ENCODE measurements at places on chromosomes 1 and 21.

GRCh38 chr1:47444562-47445465 lies 7.0 kb downstream of the FOXD2 start:
- DNase-seq = no peak

GRCh38 chr1:1073743-1074587 lies at the start of gene RNF223:
Gene RNF223, minus strand, starts transcription at chr1:1074306. Its CDS starts 1,740 bp downstream, at chr1:1072566.
- DNase-seq = no peak

DNA sequence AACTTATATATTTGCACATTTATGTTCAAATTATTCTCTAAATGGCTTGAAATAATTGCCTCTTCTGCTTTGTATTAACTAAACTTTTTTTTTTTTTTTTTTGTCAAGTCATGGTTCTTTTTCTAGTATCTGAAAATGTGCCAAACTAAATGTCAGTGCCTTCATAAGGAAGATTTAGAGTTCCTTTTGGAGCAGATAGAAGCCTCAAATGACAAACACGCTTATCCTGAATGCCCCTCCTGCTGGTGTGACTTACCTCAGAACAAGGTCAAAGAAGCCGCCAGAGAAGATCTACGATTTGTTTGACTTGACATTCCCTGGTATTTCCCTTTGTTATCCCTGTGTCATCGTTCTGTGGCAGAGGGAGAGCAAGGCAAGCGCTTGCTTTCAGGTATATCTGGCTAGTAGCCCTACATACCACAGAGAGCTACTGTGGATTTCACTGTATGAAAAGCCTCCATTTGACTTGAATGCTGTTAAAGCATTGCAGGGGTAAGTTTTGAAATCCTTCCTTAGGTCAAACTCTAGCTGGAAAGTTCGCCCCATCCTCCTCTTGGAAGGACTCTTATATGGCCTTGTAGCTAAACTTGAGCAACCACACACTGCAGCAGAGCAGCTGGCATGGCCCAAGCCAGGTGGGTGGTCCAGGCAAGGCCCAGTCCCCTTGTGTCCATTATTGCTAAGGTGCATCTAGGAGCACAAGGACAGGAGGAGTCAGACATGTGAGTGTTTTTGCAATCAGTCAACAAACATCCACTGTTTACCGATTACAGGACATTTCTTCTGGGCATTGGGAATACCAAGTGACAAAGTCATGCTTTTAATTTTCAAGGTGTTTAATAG lies 285.4 kb upstream of the USP25 start:
- DNase-seq = no peak

DNA sequence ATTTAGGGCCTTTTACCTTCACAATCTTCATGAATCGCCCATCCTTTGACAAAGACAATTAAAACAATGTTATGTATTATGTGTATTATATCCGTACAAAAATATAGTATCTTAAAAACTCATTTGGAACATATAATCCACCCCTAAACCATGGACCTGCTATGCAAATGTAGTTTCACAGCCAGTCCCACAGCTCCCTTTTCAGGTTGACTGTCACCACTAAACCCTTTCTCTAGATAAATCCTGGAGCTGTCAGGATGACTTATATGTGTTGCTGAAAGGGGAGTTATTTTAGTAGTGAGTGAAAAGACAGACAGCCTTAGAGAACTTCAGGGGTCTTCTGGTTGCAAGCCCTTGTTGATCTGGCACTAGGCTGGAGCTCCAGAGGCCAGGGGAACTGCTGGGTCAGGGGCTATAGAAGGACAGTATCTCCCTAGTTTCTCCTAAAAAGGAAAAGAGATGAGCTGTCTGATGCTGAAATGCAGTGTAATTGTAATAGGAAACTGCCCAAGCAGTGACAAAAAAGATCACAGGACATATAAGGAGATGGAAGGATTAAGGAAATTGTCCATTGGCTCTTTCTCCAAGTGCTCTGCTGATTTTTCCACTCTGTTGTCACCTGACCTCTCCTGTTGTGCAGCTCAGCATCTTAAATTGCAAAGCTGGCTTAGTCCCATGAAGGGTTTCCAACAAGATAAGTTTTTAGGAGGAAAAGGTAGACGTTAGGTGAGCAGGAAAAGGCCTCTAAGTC lies 127.7 kb downstream of the S1PR1 start:
- no peak for DNase-seq

DNA sequence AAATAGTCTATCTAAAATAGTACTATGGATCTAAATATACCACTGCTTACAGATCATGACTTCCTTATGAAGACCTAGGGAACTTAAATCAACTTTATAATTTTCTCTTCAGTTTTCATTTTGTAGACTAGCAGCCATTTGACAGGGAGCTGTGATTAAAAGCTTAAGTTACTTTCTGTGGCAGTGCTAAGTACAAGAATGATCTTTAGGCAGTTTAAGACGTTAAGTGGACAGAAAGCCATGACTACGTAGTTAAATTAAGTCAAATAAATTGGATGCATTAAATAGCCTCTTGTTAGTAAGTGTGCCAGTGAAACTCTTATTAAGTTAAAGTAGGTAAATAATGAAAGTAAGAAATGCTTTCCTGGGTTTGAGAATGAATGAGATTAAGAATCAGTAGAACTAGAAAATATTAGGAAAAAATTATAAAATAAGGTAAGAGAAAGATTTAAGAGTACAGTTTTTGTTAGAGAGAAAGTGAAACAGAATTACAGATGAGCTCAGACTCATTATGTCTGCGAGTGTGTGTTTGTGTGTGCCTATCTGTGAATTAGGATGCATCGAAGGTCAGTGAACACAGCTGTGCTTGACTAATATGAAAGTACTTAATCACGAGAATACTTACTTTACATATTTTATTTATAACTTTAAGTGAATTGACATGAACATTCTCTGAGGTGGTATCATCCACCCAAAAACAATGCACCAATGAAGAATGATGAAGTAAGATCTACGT lies 336.9 kb downstream of the KCNT2 start:
- no peak for DNase-seq

- no peak for DNase-seq
These were observed 115.9 kb upstream of the SYT6 start for GRCh38 chr1:114269539-114269938.

- DNase-seq = no peak
These were observed 10.4 kb downstream of the DLGAP3 start for GRCh38 chr1:34918977-34919561.

DNA sequence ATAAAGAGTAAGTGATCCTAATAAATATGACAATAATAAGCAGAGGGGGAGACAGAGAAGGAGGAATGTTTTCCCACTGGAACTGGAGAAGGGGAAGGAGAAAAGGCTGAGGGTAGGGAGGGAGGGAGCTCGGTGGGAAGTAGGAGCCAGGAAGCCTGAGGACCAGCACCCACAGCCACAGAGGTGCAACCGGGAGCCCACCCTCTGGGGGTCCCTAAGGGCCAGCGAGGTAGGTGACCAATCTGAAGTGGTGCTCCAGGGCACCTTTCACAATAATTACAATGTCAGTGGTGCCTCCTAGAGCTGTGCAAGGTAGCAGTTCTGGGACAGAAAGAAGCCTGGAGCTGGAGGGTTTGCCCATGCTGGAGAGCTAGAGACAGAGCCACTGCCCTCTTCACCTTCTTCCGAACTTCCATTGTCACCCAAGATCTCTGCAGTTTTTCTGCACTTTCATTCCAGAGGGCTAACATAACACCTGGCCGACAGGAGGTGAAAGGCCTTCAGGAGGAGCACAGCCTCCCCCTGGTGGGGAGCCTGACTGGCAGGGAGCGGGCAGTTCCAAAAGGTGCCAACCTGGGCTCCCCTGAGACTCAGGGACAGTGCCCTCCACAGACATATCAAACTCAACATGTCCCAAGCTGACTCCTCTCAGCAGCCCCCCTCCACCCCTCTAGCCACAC lies 4.1 kb upstream of the AHCYL1 start:
- DNase-seq = no peak

DNA sequence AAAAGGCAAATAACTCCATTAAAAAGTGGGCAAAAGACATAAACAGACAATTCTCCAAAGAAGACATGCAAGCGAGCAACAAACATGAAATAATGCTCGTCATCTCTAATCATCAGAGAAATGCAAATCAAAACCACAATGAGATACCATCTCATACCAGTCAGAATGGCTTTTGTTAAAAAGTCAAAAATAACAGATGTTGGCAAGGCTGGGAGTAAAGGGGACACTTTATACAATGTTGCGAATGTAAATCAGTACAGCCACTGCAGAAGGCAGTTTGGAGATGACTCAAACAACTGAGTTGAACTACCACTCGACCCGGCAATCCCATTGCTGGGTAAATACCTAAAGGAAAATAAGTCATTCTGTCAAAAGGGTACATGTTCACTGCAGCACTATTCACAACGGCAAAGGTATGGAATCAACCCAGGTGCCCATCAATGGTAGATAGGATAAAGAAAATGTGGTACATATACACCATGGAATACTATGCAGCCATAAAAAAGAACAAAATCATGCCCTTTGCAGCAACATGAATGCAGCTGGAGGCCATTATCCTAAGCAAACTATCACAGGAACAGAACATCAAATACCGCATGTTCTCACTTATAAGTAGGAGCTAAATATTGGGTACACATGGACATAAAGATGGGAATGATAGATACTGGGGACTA lies 25.9 kb downstream of the TSPAN2 start:
- DNase-seq = no peak

GRCh38 chr1:76377247-76377646 lies 302.7 kb downstream of the ST6GALNAC3 start:
- no peak for DNase-seq

DNA sequence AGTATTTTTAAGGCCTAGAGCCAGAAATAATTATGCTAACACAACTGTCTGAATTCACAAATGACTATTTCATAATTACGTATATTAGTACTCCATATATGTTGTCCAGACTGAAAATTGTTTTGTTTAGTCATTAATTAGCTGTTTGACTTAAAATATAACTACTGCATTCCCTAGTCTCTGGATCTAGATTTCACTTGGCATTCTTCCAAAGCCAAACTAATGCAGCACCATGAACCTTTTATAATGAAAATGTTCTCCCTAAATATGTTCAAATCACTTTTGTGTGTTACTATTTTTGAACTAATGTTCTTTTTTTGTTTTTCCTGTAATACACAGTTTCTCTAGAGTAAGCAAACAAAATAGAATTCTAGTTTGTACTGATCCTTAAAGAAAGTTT lies 46.1 kb downstream of the CAMTA1 start:
- DNase-seq = no peak

GRCh38 chr1:40625076-40625475 lies 40.4 kb downstream of the RIMS3 start:
- DNase-seq = no peak

DNA sequence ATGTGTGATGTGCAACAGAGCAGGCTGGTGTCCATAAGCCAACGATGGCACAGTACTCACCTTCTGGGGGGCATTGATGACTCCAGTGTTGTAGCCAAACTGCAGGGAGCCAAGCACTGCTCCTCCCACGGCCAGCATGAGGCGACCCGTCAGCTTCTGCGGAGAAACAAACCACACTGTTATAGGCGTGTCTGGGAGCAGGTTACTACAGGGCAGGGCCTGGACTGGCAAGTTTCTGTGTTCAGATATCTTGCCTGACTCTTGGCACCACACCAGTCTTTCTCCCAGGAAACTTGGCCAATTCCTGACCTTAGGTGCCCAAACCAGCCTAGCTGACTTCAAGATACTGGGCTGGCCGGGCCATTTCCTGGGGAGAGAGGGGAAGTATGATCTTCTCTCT lies 15.5 kb downstream of the SLC2A1 start:
- DNase-seq = no peak

DNA sequence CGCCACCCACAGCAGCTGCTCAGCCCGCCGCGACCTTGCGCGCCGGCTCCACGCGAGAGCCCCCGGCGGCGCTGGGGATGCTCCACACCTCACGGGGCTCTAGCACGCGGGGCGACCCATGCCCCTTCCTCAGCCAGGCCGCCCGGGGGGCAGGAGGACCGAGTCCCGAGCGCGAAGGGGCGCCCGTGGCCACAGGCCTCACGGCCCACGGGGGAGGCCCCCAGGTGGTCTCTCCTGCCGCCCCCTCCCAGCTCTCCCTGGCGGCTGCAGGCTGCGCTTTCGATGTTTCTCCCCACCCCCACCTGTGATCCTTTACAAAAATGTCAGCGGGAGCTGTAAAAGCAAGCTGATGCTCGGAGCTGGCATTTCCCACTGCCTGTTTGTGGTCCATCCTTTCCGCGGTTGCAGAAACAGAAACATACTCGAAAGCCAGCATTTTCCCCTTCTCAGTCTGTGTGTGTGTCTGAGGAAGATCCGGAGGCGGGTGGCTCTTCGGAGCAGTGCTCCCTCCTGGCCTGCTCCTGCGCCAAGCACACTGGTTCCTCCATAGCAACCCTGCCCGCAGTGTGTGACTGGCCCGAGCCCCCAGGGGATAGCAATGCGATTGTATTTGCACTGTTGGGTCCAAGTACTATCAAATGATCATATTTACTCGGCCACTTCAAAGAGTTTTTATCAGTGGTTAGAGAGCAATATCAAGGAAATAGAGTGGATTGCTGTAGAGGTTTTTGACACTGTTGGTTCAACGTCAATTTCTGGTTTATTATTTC lies 2.1 kb downstream of the KIF26B start:
- no peak for DNase-seq

- no peak for DNase-seq
These were observed 204.1 kb upstream of the PTGFR start for GRCh38 chr1:78286686-78287085.

DNA sequence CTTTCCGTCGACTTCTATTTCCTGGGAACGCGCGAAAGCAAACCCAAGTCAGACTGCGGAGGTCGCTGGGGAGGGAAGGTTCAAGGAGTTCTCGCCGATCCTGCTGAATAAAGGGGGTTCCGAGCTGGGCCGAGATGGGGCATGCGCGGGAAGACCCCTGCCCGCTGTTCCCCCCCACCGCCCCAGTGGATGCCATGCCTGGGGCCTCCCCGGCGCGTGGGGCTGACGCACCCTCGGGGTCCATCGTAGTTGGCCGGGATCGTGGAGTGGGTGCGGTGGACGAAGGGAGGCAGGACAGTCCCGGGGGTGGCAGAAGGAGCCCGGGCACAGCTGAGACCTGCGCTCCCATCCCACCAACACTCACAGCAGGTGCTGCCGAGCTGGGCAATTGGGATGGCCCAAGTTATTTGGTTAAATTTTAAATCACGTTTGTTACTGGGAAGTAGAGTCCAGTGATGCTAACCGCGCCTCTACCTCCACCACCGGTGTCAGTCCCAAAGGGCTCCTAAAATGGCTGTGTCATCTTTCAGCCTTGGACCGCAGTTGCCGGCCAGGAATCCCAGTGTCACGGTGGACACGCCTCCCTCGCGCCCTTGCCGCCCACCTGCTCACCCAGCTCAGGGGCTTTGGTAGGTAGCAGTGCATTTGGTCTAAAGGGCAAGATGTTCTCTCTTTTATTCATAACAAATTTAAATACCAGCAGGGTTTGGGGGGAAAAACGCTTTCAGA lies 801 bp downstream of the MX1 start:
- no peak for DNase-seq

- DNase-seq = no peak
These were observed 67.9 kb downstream of the NOS1AP start for GRCh38 chr1:162137179-162137960.

DNA sequence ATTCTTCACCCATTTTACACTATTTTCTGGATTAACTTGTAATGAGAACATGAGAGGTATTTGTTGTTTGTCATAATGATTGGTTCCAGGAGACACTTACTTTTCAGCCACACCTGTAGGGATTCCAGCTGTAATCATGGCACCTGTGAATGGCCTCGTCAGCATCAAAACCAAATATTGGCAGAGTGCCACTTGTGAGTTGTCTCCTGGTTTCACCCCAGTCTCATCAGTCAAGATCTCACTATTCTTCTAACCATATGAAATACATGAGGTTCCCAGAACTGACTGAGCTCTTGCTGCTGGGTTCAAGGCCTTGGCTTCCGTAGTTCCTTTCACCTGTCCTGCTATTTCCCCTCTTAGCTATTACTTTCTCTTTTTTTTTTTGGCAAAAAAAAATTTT lies 246.6 kb upstream of the ADGRL2 start:
- no peak for DNase-seq

- DNase-seq = no peak
These were observed 209.9 kb downstream of the FAF1 start for GRCh38 chr1:50750021-50750619.
